ENCODE measurements at places on chromosomes 13 and 19.

- no peak for DNase-seq
Measured at GRCh38 chr13:101452519-101453485, at the start of gene ITGBL1. TSS of gene ITGBL1 (plus strand) at chr13:101452675. CDS start at chr13:101452834, 159 bp downstream.

DNA sequence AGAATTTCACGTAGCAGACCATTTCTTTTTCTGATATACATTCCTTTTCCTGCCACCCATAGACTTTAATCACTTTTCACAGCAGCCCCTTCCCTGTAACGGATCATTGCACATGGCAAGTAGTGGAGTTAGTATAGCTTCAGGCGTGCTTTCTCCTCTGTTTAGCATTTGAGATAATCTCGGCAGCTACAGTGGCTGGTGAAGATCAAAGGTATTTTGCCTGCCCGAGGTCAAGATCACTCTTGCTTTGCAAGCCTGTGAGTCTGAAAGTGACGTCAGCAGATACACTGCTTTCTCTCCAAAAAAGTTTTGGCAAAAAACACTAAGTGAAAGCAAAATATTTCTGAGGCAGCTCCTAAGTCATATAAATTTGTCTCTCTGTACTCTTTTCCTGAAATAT, 260.0 kb downstream of the NDFIP2 start:
- DNase-seq = no peak

- DNase-seq = no peak
Measured at GRCh38 chr19:43820098-43820883, 6.8 kb upstream of the ZNF283 start.

DNA sequence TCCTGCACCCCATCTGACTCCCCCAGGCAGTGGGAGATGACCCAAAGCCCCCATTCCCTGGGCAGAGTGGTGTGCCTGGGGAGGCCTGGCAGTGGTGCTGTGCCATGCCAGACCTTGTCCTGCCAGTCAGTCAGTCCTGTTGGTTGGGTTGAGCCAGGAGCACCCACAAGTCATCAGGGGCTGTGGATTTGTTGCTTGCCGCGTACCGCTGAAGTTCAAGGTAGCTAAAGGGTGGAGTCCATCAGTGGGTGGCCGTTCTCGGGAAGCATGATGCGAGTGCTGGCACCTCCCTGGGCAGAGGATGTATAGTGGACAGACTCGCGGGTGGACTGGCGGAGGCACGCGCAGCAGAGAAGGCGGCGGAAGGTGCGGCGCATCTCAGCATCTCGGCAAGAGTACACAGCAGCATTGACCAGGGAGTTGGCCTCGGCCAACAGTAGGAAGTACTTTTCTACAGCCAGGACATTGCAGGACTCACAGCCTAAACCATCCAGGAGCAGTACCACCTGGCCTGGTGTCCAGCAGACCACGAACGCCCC, 3.9 kb downstream of the LPAR2 start:
- no peak for DNase-seq

- no peak for DNase-seq
Measured at GRCh38 chr19:40159744-40160143, 31.5 kb upstream of the MAP3K10 start.

DNA sequence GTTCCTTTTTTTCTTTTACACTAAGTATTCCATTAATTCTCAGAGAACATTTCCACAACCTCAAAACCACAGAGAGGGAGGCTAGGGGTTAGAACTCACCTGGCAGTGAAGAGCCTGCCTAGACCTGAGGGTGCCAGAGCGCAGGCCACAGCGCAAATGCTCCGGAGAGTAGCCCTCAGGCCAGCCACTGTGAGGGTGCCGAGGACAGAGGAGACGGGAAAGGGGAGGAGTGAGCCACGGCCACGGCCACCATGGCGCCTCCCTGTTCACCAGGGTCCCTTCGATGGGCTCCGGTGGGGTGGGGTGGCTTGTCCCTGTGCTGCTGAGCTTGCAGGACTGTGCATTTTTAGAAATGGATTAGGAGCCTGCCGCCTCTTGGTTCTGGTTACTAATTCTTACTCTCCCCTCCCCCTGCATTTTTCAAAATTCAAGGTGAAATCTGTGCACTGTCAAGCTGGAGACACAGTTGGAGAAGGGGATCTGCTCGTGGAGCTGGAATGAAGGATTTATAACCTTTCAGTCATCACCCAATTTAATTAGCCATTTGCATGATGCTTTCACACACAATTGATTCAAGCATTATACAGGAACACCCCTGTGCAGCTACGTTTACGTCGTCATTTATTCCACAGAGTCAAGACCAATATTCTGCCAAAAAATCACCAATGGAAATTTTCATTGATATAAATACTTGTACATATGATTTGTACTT, 58.8 kb downstream of the GGACT start:
- no peak for DNase-seq

GRCh38 chr13:72246396-72246795, 379.4 kb upstream of the DACH1 start:
- DNase-seq = no peak

- DNase-seq = no peak
Measured at GRCh38 chr13:27466513-27466912, 16.1 kb upstream of the MTIF3 start.

- DNase-seq = no peak
Measured at GRCh38 chr19:362683-363082, 18.1 kb upstream of the MIER2 start.

GRCh38 chr13:43300865-43301264, 277.5 kb downstream of the DNAJC15 start:
- DNase-seq = peak; percentile 72

DNA sequence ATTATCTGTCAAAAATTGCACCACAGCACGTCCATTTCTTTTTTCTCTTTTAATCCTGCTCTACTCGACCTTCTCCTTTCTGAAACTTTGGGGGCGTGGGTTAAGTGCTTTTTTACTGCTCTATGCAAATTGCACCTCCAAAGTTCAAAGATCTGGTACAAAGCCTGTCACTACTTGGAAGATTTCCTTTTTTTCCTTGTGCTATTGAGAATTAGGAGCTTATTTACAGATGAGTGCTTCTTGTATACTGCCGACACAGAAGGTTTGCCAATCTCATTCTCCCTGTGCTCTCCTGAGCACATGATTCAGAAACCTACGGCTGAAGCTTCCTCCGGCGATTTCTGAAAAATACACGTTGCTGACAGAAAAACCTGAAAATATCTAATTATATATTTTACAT, 94.8 kb downstream of the TEX29 start:
- DNase-seq = no peak

- peak; percentile 54 for DNase-seq
Measured at GRCh38 chr19:2702170-2703076, at the start of gene GNG7. TSS of gene GNG7 (minus strand) at chr19:2702694. CDS start at chr19:2520688, 182,006 bp downstream.

GRCh38 chr19:28427376-28428083, 785.4 kb downstream of the UQCRFS1 start:
- DNase-seq = no peak

GRCh38 chr13:34416971-34417380, 525.1 kb upstream of the NBEA start:
- DNase-seq = peak; percentile 7

- DNase-seq = peak; percentile 77
Measured at GRCh38 chr13:41613984-41614661, 156.8 kb downstream of the RGCC start.

GRCh38 chr13:101959016-101959415, 442.8 kb downstream of the FGF14 start:
- DNase-seq = no peak

DNA sequence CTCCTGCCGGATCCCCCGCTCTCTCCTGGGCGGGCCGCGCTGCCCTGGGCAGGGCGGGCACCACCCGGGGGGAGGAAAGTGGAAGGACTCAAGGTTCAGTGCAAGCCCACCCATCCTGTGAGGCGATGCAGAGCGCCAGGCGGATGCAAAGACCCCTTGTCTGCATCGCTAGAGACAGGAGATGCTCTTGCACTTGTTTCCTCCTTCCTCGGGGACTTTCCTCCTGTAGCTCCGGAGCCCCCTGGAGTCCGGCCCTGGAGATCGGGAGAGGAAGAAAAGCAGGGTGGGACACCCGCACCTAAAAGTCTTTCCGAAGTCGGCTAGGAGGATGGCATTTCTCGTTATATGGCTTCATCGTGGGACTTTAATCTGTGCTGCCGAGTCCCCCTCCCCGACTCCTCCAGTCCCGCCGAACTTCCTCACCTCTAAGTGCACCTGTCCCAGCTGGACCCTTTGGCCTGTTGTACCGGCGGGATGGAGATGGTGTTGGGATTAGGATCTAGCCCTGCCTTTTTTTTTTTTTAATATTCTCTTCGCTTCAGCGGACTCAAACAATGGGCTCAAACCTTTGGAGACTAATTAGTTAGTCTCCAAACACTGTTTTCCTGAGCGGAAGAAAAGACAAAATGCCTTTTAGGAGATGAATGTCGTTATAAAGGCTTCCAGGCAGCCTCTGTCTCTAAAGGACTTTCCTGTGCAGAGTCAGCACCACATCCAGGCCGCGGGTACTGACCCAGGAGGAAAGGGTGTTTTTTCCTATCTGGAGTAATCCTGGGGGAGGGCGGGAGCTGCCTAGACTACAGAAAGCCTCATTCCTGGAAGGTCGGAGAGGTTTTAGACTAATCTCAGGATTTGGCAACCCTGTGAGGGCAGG, 725 bp downstream of the FAM124A start:
- no peak for DNase-seq

- no peak for DNase-seq
Measured at GRCh38 chr13:46355901-46356590, 31.0 kb downstream of the RUBCNL start.

- DNase-seq = no peak
Measured at GRCh38 chr13:86918682-86919081, 752.5 kb upstream of the SLITRK5 start.

GRCh38 chr19:17339088-17339741, 1.9 kb downstream of the GTPBP3 start:
- DNase-seq = no peak

DNA sequence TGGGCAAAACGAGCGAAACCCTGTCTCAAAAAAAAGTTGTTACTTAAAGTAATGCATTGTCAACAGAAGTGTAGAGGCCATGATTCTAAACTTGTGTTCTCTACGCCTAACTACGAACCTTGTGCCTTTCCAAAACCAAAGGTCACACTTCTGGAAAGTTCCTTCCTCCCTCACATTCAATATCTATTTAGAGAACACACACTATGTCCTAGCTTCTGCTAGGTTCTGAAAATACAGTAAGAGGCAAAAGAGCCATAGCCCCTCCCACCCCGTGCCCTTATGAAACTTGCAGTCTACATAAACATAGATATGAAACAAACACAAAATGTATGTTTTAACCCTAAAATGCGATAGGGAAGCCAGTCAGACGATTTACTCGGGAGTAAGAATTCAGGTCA, 36.4 kb downstream of the RNF6 start:
- DNase-seq = no peak

DNA sequence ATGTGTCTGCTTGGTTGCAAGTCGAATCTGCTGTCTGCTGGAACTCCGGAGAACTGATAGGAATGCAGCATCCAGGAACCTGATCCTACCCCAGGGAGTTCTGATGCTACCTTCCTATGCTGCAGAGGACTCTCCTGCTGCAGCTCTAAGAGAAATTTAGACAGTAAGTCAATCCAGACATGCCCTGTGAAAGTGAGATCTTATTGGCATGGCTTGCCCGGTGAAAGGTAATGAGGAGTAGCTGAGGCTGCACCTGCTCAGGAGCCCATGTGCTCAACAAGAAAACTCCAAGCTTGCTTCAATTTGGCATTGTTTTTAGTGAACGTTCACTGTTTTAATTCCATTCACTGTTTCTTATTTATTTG, 217.3 kb upstream of the SERP2 start:
- DNase-seq = no peak

DNA sequence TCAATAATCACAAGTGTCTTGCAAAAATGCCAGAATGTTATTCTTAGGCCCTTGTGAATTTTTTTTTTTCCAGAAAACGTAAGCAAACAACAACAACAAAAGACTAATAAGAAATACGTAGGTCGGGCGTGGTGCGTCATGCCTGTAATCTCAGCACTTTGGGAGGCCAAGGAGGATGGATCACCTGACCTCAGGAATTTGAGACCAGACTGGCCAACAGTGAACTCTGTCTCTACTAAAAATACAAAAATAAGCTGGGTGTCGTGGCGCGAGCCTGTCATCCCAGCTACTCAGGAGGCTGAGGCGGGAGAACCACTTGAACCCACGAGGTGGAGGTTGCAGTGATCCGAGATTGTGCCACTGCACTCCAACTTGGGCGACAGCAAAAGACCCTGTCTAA, 20.9 kb downstream of the TSC22D1 start:
- no peak for DNase-seq

- DNase-seq = no peak
Measured at GRCh38 chr19:50465986-50466705, 10.2 kb upstream of the EMC10 start.

Measured in AG09319 (cell line).